ENCODE measurements at places on chromosomes 5 and 9.

DNA sequence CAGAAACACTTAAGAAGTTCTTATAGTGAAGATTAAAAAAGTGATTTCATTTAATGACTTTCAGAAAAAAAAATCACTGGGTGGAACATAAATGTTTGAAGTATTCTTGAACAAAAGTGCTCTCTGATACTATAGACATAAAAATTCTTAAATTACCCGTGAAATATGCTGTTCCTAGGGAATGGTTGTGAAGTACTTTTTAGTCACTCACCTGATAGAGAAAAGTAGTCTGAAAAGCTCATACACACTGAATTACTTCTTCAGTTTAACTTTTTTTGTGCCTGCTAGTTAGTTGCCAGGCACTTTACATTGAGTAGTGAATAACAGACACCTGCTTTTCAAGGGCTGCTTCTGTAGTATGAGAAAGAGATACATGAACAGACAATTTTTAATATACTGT, 78.0 kb downstream of the SH3GL2 start:
- no peak for DNase-seq

GRCh38 chr5:159050316-159051143, 49.2 kb downstream of the EBF1 start:
- DNase-seq: no peak

DNA sequence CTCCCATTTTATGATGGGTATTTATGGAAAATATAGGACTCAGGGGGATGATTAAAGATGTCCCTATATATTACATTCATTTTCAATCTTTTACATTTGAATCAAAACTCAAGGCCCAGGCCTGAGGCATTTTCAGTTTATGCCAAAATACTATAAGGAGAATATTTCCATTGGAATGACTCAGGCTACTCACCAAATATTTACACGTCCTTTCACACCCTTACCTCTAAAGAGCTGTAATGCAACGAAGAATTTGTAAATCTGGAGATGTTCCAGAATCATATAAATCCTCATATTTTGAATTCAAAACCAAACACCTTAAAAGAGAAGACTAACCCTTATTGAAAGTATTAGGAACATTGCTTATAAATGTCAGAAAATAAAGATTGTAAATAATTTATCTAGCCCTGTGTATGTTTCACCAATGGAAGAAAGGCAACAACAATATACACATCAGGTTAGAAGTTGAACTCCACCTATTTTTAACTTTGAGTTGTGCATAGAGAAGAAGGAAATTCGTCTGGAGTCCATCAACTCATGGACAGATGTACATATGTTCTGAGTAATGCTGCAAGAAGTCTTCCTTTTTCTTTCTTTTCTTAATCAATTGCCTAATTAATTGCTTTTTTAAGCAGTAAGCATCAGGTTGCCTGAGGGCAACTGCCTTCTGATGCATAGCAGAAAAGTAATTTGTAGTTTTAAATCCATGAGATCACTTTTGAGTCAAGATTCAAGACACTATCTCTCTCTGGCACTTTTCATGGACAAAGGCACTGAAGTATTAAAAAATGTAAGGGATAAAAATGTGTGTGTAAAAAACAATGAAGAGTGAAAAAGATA, 579.3 kb upstream of the RGMB start:
- no peak for DNase-seq

DNA sequence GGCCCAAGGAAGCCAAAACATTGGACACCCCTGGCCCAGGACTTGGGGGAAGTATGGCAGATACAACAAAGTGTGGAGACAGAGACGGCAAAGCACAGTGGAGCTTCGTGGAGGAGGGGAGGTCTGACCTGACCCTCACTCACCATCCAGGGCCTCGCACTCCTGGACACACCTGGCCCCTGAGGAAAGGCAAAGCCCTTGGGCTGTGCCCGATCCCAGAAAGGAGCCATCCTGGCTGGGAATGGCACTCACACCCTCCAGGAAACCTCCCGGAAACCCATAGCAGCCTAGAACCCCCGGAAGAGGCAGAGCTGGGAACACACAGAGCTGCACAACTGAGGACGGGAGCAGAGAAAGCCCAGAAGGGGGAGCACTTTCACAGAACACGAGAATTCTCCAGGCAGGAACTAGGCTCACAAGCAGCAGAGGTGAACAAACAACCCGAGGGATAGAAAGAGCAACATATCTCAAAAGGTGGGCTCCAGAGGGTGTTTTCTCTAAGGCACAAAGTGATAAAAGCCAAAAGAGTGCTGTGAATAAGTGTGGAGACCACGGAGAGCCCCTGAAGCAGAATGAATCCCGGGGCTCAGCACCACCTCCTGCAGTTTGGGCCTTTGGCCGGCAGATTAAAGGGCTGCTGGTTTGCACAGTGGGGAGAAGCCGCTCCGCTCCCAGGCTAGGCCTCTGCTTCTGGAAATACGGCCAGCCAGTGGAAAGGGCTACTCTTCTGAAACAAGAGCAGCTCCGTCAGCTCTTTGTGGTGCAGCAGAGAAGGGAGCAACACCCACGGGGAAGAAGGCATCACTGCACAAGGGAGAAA, 108.2 kb downstream of the UBE2R2 start:
- no peak for DNase-seq

- DNase-seq: no peak
Measured at GRCh38 chr5:62343428-62343827, 37.4 kb downstream of the KIF2A start.

DNA sequence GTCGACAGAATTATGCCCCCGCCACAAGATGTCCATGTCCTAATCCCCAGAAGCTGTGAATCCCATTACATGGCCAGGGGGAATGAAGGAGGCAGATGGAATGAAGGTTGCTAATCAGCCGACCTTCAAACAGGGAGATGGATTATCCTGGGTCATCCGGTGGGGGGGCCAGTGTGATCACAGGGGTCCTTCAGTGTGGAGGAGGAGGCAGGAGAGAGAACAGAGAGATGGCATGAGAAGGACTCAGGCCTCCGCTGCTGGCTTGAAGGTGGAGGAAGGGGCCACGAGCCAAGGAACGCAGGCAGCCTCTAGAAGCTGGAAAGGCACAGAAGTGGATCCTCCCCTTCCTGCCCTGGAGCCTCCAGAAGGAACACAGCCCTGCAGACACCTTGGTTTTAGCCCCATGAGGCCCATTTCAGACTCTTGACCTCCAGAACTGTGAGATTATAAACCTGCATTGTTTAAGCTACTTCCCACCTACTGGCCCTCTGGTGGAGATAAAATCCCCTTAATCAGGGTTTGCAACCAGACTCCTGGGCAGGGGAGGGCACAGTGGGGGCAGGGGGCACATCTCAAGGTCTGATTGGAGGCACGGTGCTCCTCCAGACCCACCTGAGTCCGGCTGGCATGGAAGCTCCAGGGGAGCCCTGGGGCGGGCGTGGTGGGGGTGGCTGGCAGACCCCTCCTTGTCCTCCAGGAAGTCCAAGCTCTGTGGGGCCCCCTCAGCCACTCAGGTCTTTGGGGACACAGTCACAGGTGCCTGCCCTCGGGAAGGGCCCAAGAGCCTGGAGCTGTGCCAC, 13.8 kb downstream of the PTGES2 start:
- DNase-seq: no peak

DNA sequence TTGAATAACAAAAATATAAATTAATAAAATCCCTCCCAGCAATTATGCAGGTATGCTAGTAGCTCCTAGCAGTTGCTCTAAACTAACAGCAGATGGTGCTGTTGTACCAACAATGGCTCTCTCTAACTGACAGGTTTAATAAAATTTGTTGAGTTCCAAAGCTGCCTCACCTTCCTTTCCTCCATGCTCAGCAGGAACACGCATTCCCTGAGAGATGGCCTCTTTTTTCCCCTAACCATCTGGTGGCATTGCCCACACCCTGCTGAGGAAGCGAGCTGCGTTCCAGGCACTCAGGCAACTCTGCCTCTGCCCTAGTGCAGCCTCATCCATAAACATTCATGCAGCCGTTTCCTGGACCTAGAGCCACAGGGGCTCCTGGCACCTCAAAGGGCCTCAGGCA, 106.2 kb downstream of the KLHL3 start:
- DNase-seq: peak; percentile 44

GRCh38 chr9:97809666-97810344, 43.2 kb upstream of the FOXE1 start:
- no peak for DNase-seq

DNA sequence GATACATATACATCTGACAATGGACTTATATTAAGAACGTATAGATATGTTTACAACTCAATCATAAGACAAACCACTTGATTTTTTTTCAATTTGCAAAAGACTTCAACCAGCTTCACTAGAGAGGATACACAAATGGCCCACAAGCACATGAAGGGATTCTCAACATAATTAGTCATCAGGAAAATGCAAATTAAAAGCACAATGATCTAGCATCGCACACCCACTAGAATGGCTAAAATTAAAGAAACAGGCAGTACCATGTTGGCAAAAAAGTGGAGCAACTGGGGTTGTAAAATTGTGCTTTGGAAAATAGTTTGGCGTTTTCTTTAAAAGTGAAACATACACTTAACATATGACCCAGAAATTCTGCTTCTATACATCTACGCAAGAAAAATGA, 80.0 kb upstream of the TRIO start:
- no peak for DNase-seq

DNA sequence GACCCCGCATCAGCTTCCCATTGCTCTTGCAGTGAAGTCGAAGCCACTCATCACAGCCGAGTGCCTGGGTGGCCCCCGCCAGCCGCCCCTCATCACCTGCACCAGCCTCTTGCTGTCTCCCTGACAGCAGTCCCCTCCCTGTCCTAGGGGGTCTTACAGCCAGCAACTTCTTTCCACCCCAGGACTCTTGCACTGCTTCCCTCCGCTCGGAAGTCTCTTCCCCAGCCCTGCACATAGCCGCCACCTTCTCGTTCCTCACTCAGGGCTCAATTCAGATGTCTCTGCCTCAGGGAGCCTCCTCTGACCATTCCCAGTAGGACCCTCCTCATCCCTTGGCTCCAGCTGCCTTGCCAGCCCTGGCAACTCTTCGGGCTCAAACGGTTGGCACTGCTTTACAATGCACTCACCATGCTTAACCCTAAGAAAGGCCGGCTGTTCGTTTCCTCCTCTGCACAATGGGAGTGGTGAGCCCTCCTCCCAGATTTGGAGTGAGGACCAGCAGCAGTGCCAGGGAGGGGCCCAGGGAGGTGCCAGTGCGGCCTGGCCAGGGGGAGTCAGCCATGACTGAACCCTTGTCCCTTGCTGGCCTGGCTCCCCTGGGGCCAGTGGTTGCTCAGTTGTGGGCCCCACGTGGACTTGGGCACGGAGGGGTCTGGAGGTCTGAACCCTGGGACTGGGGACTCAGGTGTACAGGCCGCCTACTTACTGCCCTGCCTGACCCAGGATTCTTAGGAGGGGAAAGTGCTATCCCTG, 6.1 kb downstream of the TCF7 start:
- DNase-seq: no peak

DNA sequence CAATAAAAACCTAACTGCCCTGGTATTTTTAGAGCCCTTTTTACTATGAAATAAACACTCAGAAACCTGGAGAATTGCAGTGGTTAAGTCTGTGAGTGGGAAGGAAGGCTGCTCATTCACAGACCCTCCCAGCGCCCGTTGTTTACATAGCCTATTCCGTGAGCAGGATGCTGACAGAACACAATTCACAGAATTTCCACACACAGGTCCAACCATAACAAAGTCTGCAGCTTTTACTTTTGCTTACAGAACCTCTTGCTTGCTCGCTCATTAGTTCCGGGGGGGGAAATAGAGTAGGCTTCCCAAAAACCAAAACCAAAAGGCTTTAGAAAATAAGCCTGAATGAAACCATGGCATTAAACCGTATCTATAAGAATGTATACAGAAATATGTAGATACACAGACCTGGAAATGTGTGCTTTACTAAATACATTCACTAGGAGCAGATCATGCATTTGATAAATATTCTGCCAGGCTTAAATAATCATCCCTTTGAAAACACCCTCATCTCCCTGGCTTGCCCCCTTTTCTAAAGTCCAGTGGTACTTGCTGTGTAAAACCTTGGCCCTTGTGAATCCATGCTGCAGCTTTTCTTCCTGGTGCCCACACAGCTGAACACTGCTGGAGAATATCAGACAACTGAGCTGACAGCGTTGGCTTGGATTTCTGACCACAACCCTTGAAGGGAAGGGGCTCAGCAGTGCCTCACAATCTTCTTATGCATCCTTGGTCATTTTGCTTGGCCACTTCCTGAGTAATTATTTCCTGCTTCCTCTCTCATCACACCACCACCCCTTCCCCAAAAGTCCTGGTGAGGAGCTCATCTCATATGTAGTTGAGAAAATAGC, 128.0 kb downstream of the FANCC start:
- no peak for DNase-seq

- no peak for DNase-seq
Measured at GRCh38 chr5:132506094-132506692, 15.6 kb upstream of the IRF1 start.

- no peak for DNase-seq
Measured at GRCh38 chr5:135192351-135192750, 158.3 kb upstream of the PITX1 start.

- DNase-seq: no peak
Measured at GRCh38 chr5:177378884-177379883, 5.0 kb upstream of the SLC34A1 start.

GRCh38 chr5:19988457-19988856, 457 bp upstream of the CDH18 start:
- DNase-seq: no peak

DNA sequence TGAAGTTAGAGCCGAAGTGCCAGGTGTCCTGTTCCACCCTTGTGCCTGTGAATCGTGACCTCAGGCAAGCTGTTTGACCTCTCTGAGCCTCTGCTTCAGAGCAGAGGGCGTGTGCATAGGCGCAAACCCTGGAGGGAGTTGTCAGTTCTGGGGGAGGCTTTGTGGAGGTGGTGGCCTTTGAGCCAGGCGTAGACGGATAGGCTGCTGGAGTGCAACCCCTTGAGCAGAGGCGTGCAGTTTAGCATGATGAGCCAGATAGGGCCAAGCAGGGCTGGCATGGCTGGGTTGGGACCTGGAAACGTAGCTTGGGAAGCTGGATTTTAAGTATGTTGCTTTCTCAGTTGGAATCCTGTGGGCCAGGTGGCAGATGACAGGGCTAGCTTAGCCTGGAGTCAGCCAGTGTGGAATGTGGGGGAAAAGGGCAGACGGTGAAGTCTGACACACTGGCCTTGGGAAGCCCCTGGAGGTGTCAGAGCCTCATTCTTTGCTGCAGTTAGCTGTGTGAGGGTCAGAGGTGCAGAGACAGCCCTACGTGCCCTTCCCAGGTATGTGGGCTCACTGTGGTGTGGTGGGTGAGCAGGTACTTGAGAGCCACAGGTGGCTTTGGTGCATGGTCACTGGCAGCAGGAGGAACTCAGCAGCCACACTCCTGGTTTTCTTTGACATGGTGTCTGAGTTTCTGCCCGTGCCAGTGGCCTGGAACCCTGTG, 93.4 kb downstream of the DAB2IP start:
- no peak for DNase-seq

DNA sequence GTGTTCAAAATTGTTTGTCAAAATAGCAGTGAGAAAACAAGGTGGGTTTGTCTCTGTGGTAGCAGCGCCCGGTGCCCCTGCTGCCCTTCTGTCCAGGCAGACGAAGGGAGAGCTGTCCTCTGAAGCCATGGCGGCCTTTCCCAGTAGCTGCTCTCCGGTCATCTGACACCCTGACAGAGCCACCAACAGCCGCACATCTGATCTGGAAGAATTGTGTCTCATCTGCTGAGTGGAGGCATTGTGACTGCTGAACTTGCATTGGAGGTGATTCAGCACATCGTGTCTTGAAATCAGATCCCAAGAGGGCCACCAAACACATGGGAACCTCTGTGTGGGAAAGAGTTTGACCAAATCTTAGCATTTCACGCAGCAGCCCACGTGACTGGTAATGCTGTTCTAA, 337.6 kb upstream of the IRX1 start:
- DNase-seq: no peak
